ENCODE measurements at places on chromosomes 6 and 20.

- no peak for DNase-seq
These were observed 24.6 kb upstream of the GTSF1L start for GRCh38 chr20:43751167-43752050.

- no peak for DNase-seq
These were observed 147.5 kb downstream of the FLRT3 start for GRCh38 chr20:14189794-14190402.

DNA sequence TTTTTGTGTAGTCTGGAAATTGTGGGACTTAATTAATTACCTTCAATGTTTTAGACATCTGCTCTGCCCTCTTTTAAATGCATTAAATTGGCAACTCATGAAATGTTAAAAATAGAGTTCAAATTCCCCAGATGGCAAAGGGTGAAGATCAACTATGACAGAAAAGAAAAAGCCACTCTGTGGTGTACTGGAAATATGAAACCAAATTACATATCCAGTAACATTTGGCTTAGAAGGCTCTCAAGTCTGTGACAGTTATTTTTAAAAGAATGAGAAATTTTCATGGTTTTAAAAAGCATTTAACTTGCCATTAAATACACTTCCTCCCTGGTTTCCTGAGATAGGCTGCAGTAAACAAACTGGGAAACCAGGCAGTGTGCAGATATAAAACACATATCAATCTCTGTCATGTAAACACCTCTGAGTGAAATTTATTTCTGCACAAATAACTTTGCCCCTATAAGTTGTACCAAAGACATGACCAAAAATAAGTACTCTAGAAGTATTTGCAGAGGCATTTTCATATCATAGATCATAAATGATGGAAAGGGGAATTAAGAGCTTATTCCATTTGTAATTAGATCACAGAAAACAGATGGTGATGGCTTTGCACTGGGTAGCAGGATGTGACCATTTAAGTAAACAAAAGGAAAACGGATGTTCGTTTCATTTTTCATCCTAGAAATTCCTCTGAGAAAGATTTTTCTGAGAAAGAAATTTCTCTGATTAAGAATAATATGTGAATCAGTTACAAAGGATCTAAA lies 360.1 kb downstream of the SAMD5 start:
- DNase-seq = no peak

DNA sequence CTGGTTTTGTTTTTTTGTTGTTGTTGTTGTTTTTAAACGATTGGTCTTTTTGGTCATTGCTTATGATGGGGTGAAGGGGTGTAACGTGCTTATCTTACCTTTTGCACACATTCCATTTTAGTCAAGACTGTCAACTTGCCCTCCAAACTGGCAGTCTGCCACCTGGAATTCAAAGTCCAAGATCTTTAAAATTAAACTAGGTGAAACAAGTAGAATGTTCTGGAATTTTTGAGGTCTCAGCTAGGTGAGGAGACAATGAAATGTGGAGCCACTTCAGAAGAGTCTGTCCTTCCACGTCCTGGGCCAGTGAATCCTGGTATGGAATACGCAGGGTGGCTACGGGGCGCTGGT lies 344.6 kb downstream of the ZFAND3 start:
- DNase-seq = no peak

All from pancreas (tissue), 10 donors.